ENCODE measurements at places on chromosomes 2 and 18.

DNA sequence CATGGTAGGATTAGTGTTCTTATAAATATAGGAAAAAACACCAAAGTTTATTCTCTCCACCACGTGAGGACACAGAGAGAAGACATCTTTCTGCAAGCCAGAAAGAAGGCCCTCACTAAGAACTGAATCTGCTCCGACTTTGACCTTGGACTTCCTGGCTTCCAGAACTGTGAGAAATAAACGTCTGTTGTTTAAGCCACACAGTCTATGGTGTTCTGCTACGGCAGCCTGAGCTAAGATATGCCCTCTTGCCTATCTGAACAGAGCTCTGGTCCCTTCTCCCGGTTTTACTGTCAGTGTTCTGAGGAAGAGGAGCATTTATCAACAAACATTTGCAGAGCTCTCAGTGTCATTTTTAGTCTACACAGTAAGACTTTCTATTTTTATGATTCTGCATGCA is 131.3 kb downstream of the DOK6 start:
- DNase-seq: no peak

DNA sequence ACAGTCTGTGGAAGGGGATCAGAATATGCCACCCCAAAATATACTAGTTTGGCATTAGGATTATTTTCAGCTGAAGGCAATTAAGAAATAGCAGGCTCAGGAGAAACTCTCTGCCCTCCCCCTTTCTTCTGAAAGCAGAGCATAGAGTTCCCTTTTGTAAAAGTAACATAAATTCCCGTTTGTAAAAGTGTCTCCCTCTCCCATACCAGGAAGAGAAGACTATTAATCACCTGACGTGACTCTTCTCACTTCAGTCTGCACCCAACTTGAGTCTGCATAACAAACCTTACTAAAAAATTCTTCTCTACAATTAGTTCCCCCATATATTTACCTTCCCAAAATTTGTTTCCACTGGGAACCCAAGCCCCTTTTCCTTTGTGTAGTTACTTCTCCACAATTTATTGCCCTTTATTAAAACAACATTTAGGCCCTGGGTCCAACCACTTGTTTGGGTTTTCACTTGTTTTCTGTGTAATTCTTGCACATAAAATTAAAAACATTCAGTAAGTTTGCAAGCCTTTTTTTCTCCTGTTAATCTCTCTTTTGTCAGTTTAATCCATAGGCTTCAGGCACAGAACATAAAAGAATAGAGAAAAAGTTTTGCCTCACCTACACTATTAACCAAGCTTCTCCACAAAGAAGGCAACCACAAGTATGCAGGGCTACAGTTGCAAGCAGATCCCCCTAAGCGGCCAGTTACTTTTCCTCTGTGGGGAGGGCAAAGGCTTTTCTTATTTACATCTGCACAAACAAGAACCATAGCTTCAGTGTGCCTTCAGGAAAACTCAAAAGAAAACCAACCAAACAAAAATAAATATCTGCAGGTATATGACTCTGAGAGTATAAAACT is 107.6 kb upstream of the MSH2 start:
- DNase-seq: no peak

DNA sequence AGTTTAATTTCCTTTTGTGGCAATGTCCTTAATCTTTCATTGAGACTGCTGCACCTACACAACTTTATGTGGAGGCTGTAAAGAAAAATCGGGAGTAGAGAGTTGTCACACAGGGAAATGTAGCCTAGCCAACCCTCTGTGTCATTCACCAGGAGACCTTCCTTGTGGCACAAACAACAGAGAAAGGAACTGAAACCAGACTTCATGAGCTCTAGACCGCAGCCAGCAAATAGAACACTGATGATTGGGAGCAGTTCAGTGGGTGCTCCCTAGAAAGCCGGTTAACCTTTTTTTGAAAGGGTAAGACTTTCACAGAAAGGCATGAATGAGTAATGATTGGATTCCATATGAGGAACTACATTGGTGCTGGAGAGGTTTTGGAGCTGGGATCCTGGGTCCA is 1752.4 kb upstream of the CELF4 start:
- no peak for DNase-seq

GRCh38 chr2:196635156-196635555 is 4.4 kb upstream of the CCDC150 start:
- DNase-seq: no peak

Measured in left colon (tissue), 2 donors.